ENCODE measurements at places on chromosomes 5 and 9. TPM values are rescaled to one million over a fixed set of nuclear protein-coding genes. Genes with fewer than 3 reads are reported as not detected.

PIP5KL1 gene
- total RNA-seq = 4.9 TPM

LRRC70 gene
- 0.64 TPM for total RNA-seq

KYAT1 gene
- total RNA-seq = 10.1 TPM

KIF20A gene
- total RNA-seq = 2.7 TPM

MGAT4B gene
- 193 TPM for total RNA-seq

ANXA2R gene
- total RNA-seq = 0.77 TPM

AMACR gene
- total RNA-seq = 11.5 TPM

STK32A gene
- 0.25 TPM for total RNA-seq

TAF11L8 gene
- total RNA-seq = not detected

CLTA gene
- total RNA-seq = 424 TPM

SOHLH1 gene
- total RNA-seq = not detected

HMMR gene
- 4.0 TPM for total RNA-seq

ELOVL7 gene
- 0.72 TPM for total RNA-seq

ORM2 gene
- not detected for total RNA-seq

MYO10 gene
- 65.7 TPM for total RNA-seq

SMIM32 gene
- total RNA-seq = 0.30 TPM
